ENCODE measurements at places on chromosomes 7 and 10.

GRCh38 chr7:94512735-94513564 lies 3.3 kb downstream of the CASD1 start:
- DNase-seq, result no peak

DNA sequence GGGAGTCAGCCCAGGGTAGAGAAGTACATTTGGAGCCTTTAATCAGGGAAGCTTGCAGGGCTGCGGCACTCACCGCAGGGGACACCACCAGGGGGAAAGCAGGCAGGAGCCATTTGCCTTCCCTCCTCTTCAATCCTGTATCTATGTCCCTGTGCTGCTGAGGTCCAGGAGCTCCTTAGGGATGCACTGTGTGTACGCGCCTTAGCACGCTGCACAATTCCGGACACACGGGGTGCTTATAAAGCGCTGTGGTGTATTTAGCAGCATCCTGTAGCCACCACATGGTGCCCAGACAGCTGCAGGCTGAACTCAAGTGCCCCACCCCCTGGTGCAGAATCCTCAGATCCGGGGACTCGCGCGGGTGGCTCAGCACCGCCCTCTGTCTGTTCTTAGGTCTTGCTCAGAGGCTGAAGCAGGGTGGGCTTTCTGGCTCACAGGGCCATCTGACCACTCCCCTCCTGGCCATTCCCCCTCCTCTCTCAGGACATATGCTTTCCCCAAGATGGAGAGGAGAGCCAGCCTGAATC lies 421.4 kb downstream of the SDK1 start:
- no peak for DNase-seq

GRCh38 chr10:436911-437665 lies 252.4 kb downstream of the DIP2C start:
- no peak for DNase-seq

DNA sequence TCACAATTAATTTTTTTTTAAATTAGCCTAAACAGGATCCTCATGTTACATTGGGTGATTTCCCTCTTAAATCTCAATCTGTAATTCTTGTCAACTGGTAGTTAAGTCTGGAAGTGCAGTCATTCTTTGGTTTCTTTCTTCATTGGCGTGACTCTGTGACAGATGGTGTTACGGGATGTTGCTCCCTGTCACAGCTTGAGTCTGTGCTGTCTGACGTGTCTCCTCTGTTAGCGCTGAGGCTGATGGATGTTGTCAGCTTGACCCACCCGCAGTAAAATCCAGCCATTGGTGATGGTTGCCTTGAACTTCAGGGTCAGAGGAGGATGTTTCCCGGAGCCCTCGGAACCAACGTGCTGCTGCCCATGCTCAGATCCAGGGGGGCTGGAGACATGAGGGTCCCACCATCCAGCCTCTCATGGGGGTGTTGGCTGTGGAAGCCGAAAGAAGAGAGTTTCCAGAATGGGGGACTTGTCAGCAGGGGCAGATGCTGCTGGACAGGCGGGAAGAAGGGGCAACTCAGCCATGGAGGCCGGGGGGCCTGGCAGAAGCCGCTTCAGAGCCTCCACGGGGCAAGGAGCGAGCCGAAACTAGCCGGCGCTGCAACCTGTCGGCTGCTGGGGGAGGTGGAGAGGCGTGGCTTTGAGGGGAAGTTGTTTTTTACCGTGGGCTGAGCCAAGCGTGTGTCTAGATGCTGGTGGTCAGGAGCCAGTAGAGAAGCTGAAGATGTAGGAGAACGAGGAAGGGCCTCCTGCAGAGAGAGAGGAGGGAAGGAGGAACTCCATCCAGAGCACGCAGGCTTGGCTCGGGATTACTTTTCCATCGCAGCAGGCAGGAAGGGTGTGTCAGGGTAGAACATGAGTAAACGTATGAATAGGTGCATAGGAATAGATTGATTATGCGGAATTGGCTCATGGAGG lies 3.5 kb downstream of the SUN1 start:
- no peak for DNase-seq

GRCh38 chr7:74230446-74231231 lies 20.8 kb downstream of the LAT2 start:
- no peak for DNase-seq

- DNase-seq, result no peak
Observed at GRCh38 chr7:1608318-1608717, 38.5 kb upstream of the PSMG3 start.

DNA sequence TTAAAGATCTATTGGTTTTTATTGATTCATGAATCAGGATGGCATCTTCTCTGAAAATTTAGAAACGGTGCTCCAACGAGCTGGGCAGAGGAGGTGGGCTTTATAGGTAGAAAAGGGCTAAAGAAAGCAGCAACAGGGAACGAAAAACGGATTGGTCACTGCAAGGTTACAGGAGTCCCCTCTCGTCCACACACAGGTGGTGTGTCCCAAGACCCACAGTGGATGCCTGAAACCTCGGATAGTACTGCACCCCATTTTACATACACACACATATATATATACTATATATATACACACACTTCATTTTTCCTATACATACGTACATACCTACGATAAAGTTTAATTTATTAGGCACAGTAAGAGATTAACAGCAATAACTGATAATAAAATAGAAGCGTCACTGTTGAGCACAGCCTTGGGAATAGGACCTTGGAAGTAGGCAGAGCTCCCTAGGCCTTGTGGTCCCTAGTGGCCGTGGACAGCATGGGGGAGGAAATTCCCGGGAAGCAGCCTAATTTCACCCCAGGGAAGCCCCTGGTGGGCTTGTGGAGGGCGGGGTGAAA lies 737 bp upstream of the NUB1 start:
- no peak for DNase-seq

GRCh38 chr7:20991544-20991943 lies 204.9 kb upstream of the SP8 start:
- DNase-seq, result no peak

GRCh38 chr7:151141855-151142685 lies 25.4 kb downstream of the GBX1 start:
- no peak for DNase-seq

DNA sequence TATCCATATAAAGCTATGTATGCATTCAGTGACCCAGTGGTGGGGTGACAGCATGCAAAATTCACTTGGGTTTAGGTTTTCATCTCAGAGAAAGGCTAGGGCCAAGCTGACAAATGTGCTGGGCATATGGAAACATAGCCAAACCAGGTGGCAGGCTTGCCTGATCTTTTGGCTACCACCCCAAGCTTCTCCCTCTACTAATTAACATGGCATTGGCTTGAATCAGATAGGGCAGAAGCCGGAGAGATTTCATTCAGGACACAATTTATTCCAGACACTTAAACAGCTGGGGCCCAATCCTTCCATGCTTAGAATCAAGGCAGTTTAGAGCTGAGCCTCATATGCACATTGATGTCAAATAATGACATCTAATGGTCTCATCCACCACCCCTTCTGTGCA lies 95.5 kb upstream of the AGK start:
- DNase-seq, result no peak

DNA sequence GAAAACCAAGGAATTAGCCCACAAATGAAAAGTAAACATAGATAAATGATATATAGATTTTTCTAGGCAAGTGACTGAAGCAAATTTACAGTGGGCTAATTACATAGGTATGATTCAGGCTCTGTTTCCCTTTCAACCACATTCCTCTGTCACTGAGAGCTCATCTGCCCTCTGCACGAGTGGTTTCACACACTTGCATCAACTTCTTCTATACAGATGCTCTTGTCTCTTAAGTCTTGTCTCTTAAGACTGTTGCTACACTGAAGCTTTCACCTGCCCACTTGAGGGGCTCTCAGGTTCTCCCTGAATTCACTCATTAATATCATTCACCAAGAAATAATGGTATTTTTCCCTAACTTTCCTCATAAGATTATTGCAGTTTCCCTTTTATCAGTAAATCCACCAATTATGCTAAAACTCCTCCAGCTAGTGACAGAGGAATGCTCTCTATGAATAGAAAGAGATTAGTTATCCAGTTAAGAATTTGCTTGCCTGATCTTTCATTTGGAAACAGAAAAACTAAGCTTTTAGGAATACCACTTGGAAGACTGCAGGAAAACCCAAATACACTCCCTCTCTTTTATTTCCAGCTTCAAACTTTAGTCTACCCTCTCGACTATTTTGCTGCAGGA lies 95.7 kb downstream of the ELAPOR2 start:
- DNase-seq, result no peak

DNA sequence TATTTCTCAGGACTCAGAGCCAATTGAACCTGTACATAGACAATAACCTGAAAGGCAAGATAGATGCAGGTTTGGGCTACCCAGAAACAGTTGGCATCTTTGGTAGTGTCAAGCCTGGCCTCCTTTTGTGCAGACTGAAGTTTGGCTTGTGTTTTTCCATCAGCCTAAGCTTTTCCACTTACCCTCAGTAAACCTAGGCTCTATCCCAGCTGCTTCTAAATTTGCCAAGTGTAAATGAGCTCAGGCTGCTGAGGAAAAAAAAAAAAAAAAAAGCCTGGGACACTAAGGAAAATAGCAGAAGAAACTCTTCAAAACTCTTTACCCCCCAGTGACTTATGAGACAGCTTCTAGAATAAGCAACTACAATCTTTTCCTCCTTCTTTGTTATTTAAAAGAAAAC lies 316.3 kb upstream of the SORCS1 start:
- no peak for DNase-seq

DNA sequence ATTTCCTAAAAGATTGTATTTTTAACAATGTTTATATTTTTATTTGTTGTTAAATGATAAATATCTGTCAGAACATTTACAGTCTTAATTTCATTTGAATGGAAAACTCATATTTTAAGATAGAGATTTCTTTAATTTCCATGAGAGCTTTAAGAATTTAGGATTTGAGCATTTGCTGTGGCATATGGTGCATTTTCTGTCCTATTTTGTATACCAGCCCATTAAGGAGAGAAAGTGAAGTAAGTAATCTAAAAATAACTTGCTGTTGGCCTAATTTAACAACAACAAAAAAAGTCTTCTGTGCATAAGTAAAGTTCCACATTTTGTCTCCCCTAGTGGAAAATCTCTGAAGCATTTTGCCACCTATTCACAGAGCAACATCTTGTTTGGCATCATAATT lies 190.9 kb upstream of the PPP1R3A start:
- DNase-seq, result no peak

- no peak for DNase-seq
Observed at GRCh38 chr10:110822035-110822711, 49.6 kb upstream of the PDCD4 start.

DNA sequence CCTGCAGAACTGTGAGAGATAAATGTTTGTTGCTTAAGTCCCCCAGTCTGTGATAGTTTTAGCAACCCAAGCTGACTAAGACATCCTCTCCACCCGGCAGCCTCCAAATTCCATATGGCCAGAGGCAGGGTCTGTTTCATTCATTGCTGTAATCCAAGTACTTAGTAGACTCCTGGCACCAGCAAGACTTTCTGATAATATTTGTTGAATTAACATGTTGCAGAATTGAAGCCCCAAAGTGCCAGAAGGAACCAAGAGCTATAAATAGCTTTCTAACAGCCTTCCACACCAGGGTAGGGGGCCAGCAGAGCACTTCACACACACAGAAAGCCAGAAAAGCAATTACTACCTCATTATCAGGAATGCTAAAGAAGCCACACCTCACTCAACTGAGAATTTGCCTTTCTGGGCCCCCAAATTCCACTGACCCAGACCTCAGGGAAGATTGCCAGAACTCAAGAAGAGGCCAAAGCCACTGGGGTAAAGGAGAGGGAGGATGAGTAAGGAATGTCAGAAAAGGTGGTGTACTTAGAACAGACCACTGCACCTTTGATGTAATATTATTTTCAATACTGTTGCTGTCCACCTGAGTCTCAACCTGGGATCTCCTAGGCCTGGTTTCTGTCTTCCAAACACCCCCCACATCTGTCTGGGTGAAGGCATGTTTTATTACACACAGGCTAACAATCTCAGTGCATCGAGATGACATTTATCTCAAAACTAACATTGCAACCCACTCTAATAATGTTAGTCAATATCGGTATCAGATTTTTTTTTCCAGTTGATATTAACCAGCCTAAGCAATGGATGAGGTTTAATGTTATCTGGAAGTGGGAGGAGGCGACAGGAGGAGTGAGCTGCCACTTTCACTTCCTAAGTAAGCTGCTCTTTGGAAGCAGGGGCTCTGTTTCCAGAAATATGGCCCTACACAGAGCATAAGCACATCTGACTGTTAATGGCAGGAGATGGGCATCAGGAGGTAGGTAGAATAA lies 5.5 kb downstream of the NOD1 start:
- no peak for DNase-seq

DNA sequence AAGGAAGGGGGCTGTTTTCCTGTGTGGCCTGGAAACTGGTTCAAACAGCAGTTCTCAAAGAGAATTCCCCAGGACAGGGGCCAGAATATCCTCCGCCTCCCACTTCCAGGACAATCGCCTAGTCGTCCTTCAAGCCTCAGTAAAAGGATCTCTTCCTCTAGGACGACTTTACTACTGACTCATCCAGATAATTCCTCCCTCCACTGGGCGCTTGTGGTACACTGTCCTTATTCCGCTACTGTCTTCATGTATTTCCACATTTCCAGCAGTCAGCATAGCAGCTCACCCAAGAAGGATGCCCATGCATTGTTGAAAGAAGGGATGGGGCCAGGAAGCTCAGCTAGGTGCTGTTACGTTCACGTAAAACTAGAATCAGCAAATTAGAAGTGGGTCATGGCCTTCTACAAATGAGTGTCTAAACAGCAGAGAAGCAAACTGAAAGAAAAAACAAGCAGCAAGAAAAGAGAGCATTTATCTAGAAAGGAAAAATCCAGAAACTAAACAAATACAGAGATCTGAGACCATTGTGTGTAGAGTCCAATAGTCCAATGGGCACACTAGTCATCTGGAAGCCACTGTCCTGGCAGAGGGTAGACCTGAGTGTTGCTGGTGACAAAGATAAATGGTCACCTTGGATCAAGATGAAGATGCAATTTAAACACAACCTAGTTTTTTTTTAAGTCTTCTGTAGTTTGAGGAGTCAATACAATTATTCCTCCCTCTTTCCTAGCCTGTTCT lies 26.3 kb downstream of the CLRN3 start:
- no peak for DNase-seq

DNA sequence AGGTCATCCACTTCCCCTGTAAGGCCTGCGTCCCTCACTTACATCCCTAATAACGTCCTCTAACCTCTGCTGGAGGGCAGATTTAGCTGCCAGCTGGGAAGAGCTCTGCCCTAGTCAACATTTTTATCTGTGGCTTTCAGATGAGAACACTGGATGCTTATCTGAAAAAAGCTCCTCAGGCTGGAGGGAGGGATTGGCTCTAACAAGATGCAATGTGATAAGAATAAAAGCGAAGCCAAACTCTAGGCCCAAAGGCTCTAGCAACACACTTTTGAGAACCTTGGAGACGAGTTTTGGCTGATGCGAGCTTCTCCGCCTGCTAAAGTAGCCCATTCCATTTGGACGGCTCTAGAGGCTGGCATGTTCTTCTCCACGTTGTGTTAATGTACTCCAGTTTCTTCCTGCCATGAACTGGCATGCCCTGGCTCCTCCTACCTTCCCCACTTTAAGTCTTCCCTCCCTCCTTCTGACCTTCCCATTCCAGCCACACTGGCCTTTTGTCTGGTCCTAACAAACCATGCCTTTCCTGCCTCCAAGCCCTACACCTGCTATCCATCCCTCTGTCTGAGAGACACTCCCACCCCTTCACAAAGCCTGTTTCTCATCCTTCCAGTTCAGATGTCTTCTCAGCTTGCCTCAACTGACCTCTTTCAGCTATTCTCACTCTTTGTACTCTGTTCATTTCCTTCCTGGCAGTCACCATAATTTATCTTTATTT lies 62.5 kb upstream of the ATRNL1 start:
- no peak for DNase-seq

- no peak for DNase-seq
Observed at GRCh38 chr7:34315032-34315431, 343.0 kb upstream of the NPSR1 start.

- no peak for DNase-seq
Observed at GRCh38 chr10:71964098-71964742, at the start of gene CHST3. Gene CHST3, plus strand, starts transcription at chr10:71964395. Its CDS starts 41,448 bp downstream, at chr10:72005843.

GRCh38 chr7:5193880-5194279 lies 3.8 kb downstream of the WIPI2 start:
- no peak for DNase-seq
